ENCODE measurements at places on chromosomes 13 and 19.
A peak's percentile ranks its signal among the peaks of the same experiment; 100 is the strongest.

DNA sequence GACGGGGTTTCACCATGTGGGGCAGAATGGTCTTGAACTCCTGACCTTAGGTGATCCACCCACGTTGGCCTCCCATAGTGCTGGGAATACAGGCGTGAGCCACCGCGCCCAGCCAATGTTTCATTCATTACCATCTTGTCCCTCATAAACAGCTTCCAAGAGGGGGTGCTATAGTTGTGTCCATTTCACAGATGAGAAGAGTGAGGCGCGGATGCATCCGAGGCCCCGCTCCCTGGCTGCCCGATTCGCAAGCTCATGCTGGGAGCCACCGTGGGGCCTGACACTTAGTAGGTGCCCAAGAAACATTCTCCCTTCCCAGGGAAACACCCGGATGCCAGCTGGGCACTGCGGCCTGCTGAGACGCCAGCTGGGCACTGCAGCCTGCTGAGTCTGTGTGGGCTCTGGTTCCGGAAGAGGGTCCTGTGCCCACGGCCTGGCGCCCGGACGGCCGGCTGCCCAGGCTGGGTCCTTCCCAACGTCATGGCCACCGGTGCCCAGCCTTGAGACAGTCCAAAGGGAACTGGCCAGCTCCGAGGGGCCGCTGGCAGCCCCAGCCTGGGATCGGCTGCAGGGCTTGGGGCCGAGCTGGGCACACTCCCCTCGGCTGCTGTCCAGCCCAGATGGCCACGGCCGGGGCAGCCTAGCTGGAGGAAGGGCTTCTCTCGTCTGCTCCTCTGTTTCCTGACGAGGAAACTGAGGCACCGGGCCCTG is 54.7 kb downstream of the NFIC start:
- DNase-seq: no peak

DNA sequence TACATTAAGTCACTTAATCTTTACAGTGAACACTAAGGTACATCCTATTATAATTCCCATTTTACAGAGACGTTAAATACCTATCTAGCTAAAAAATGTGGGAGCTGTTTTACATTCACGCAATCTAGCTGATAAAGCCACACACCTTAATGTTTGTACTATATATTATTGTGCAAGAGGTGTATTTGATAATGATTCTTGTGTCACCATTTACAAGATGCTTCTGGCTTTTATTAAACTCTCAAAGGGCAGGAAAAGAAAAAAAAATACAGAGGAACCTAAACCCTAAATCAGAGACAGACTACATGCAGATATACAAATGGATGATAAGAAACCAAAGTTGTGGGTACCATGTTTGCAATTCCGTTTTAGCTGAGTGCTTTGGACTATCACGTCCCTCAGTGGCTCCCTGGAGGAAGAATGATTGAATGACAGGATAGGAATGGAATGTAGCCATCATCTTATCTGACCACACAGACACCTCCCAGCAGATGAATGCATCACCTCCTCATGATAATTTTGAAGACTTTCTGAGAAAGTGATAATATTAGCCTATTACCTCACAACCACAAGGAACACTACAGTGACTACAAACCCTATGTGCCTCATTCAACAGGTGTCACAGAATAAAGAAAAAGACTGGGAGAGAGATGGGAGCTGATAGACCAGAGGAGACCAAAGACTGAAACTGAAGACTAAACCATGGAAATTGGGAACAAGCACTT is 230.5 kb upstream of the SERP2 start:
- DNase-seq: peak; percentile 29

DNA sequence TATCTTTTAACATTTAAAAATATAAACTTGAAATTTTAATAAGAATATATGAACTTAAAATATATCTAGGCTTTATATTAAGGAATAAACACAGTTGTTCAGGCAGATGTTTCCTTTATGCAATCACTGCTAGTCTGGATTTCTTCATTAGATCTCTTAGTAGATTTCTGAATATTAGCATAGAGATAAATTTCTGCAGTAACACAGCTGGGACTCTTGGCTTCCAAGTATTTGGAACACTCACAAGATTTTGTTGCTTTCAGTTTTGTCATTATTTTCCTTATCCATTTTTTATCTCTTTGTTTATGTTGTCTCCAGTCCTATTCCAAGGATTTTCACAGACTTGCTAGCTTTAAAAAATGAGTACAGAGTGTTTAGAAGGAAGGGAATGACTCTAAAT is 857.1 kb downstream of the GPC5 start:
- peak; percentile 50 for DNase-seq

DNA sequence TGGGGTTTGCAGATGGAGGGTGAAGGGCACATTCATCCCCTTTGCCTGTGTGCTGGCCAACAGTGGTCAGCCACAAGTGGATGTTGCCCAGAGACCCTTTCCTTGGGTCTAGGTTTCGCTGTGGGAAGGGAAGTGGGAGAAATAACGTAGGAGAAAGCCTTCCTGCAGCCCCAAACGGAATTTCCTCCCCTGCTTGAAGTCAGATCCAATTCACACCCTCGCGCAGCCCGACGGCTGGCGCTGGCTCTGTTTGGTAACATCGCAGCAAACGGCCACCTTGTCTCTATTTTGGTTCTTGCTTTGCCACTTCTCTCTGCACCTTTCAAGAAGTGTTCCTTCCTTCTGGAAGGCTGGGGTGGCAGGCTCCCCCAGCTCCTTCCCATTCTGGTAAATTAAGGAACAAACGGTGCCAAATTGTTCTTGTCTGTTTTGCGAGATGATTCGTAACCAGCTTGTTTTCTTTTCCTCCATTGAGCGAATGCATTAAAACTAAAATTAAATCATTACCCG is 45.4 kb downstream of the CHST8 start:
- no peak for DNase-seq

- DNase-seq: no peak
These were observed 30.8 kb downstream of the WTIP start for GRCh38 chr19:34512254-34512822.

- no peak for DNase-seq
These were observed 133.7 kb downstream of the RAP2A start for GRCh38 chr13:97567510-97568243.

GRCh38 chr13:41137241-41137640 is 4.6 kb upstream of the KBTBD6 start:
- no peak for DNase-seq

DNA sequence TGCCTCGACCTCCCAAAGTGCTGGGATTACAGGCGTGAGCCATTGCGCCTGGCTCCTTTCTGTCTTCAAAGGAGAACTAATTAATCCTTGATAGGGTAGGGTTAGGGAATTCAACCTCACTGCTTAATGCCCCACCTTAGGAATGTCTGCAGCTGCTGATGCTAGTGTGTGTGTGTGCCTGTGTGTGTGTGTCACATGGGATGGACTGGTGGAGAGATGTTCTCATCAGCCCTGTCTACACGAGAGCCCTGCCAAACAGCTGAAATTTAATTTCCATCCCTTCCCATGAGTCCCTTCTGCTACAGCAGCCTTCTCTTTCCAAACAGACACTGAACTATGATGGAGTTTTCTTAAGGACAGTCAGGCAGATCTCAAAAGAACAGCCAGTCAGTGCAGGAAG is 46.5 kb upstream of the CLDN10 start:
- no peak for DNase-seq

GRCh38 chr19:21850656-21851255 is 14.8 kb upstream of the ZNF43 start:
- DNase-seq: no peak

GRCh38 chr19:28307487-28307886 is 905.5 kb downstream of the UQCRFS1 start:
- no peak for DNase-seq

- DNase-seq: no peak
These were observed 108.4 kb downstream of the ZNF557 start for GRCh38 chr19:7177926-7178325.

GRCh38 chr13:40527914-40528313 is 138.5 kb downstream of the FOXO1 start:
- DNase-seq: no peak

DNA sequence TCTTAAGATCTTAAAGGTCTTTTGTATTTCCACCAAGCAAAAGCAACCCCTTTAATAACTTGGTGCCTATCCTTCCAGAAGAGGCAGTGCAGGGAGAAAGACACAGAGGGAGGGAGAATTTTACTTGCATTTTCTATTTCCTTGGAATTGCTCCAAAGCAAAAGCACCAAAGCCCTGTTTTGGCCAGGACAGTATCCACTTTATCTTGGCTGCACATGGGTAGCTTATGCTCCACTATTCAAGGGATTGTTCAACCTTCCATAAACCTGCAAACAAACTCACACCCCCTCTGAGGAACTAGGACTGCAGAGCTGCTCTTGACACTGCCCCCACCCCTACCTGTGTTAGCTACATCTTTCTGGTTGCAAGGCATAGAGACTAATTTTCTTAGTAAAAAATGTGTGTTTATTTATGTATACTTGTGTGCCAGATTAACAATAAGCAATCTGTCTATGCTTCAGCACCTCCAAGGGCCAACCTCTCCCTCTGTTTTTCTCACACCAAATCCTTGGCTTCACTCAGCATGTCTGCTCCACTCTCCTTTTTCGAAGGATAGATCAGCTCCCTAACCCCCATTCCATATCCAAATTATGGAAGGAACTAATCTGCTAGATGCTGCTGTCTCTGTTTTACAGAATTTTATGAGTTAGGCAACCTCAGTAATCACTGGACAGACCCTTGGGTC is 68.1 kb upstream of the KLF12 start:
- no peak for DNase-seq

- peak; percentile 65 for DNase-seq
These were observed 2.9 kb downstream of the HTR2A start for GRCh38 chr13:46893798-46894560.

GRCh38 chr13:36088001-36088400 is 43.2 kb downstream of the DCLK1 start:
- DNase-seq: no peak

Measured in cardiac muscle cell (in vitro differentiated cells and primary cell).